Astrocyte (in vitro differentiated cells and primary cell): ENCODE measurements at places on chromosomes 13 and 19.
A peak's percentile ranks its signal among the peaks of the same experiment; 100 is the strongest.

DNA sequence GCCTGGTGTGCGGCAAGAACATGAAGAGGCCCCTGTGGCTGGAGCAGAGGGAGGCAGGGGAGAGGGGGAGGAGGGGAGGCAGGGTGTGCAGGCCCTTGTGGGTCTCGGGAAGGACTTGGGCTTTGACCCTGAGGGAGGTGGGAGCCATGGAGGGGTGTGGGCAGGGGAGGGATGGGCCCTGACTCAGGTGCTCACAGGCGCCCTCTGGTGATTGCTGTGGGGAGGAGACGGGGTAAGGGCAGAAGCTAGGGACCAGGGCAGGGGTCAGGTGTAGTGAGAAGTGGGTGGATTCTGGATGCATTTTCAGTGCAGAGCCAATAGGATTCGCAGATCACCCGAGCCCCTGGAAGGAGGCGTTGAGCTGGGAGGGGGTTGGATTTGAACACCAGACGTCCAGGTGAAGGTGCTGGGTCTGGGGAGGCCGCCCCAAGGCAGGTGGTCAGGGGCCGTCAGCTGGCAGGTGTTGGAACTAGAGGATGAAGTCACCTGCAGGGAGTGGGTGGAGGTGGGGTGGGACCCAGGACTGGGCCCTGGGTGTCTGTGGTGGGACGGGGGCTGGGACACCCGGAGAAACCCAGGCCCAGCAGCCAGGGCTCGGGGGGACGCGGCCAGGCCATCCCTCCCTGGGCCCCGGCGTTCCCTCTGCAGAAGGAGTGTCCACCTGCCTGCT is 185.4 kb downstream of the KDM4B start:
- no peak overlapping the region for H3K27ac ChIP-seq
- no peaks in the 10 kb centered on the region for H3K36me3 ChIP-seq
- no peak overlapping the region for H3K4me3 ChIP-seq
- H3K27me3 ChIP-seq = no peaks in the 10 kb centered on the region

GRCh38 chr19:45070861-45071544 is 5.3 kb downstream of the ZNF296 start:
- H3K36me3 ChIP-seq = peaks cover 10% of the 10 kb centered on the region
- H3K4me3 ChIP-seq = no peak overlapping the region
- H3K27ac ChIP-seq = no peak overlapping the region
- H3K4me1 ChIP-seq = peaks cover 3% of the 10 kb centered on the region
- no peak for DNase-seq

DNA sequence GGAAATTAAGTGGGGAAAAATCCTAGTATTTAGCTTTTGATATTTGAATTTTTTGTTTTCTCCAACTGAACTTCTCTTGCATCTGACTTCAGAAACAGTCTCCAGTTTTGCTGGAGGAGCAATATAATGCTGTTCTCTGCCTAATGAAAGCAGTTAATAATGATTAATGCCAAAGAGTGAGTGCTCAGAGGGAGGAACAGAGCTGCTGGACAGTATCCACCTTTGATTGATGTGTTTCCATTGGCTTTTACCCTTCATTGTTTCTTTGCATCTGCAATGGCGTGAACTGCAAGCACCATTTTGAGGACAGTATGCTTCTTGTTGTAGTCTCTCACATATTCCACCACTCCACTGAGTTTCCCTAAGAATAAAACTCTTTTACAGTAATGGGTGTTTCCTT is 193.4 kb downstream of the ITGBL1 start:
- H3K36me3 ChIP-seq = no peaks in the 10 kb centered on the region
- no peak for DNase-seq
- no peaks in the 10 kb centered on the region for H3K27me3 ChIP-seq
- no peaks in the 10 kb centered on the region for H3K4me1 ChIP-seq
- no peak overlapping the region for H3K4me3 ChIP-seq
- no peak overlapping the region for H3K27ac ChIP-seq

GRCh38 chr13:45596800-45597475 is 18.6 kb downstream of the ERICH6B start:
- H3K36me3 ChIP-seq = no peaks in the 10 kb centered on the region
- H3K4me1 ChIP-seq = no peaks in the 10 kb centered on the region
- H3K27ac ChIP-seq = no peak overlapping the region
- H3K4me3 ChIP-seq = no peak overlapping the region
- DNase-seq = no peak
- peaks cover 10% of the 10 kb centered on the region for H3K27me3 ChIP-seq

DNA sequence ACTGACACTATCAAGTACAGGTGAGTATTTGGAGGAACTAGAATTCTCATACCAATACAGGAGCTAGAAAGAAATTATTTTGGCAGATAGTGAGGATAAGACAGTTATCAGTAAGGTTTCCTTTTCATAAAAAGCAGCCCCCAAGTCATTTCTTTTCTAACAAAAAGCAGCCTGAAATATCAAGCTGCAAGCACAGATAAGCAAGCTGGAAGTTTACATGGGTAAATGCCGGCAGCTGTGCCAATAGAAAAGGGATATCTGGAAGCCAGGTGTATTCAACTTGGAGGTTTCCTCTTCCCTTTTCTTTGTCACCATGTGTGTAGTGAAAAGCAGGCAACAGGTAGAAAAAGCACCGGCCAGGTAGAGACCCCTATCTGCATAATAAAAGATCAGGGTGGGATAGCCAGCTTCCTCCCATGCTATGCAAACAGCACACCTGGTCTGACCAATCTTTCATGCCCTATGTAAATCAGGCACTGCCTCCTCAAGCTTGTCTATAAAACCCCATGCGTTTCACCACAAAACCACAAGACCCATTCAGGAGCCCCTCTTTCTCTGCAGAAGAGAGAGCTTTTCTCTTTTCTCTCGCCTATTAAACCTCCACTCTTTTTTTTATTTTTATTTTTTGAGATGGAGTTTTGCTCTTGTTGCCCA is 22.9 kb downstream of the CYP4F2 start:
- no peaks in the 10 kb centered on the region for H3K27me3 ChIP-seq
- H3K36me3 ChIP-seq = no peaks in the 10 kb centered on the region
- H3K4me1 ChIP-seq = no peaks in the 10 kb centered on the region
- H3K27ac ChIP-seq = no peak overlapping the region
- H3K4me3 ChIP-seq = no peak overlapping the region
- no peak for DNase-seq

DNA sequence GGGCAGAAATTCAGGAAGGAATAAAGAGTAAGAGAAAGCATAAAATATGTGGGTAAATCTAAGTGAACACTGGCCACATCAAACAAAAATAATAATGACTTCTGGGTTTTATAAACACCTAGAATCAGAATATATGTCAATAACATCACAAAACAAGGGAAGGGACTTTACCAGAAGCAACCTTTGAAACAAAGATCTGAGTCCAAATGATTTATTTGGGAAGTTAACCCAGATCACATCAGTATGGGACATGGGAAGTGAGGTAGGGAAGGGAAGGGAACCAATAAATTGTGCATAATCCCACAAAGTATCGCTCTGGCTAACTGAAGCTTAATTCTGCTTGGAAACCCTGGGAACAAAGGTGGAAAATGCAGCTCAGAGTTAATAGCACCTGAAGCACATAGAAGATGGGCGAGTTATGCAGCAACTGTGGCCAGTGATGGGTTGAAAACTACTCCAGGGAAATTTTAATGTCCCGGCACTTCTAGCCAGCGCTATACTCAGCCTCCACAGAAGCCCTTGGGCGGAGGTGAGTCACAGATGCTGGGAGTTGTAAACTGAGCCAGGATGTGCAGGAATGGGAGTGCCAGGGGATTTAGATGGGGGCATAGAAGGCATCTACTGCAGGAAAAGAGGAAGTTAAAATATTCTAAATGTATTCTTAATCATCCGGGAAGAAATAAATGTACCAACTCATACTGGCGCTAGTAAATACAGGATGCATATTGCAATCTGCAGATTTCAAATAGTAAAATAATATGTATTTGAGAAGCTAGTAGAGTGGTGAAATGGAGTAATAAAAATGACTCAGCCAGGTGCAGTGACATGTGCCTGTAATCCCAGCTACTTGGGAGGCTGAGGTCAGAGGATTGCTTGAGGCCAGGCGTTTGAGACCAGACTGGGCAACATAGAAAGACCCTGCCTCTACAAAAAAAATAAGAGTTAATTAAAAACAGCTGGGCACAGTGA is 34.2 kb upstream of the CEBPG start:
- no peak overlapping the region for H3K4me3 ChIP-seq
- no peaks in the 10 kb centered on the region for H3K4me1 ChIP-seq
- DNase-seq = no peak
- H3K27me3 ChIP-seq = peaks cover 2% of the 10 kb centered on the region
- H3K27ac ChIP-seq = no peak overlapping the region

DNA sequence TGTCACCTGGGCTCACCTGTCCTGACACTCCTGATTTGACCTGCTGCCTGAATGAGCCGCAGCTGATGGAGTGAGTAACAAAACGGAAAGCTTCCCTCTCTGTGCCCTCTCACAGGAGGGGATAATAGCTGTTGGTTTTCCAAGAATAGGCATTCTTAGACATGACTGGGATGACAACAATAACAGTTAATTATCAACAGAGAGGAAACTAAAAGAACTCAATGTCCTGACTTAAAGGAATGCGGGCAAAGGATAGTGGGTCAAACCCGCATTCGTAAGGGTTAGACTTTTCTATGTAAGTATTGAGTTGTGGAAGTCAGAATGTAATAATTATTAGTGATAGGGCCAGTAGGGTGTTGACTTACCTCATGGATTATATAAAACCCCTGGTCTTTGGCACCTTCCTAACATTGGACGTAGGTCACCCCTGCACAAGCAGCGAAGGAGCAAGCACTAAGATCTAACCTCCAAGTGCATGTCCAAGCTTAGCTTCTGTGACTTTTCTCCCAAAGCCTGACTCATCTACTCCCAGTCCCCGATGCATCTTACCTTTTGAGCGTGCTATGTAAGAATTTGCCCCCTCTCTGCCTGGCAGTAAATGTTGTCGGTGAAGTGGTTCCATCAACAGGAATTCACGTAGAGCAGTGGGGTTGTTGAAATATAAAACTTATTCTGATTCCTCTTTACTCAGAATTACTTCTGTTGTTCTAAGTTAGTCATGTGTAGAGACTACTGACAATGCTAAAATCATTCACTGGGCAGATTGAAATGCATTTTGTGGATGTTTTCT is 442.3 kb downstream of the FGF9 start:
- H3K27ac ChIP-seq = no peak overlapping the region
- no peak for DNase-seq
- H3K27me3 ChIP-seq = no peaks in the 10 kb centered on the region
- no peaks in the 10 kb centered on the region for H3K36me3 ChIP-seq
- no peaks in the 10 kb centered on the region for H3K4me1 ChIP-seq

GRCh38 chr13:47220453-47221140 is 323.7 kb upstream of the HTR2A start:
- H3K27me3 ChIP-seq = no peaks in the 10 kb centered on the region
- peaks cover 12% of the 10 kb centered on the region for H3K4me1 ChIP-seq
- DNase-seq = peak; percentile 61

DNA sequence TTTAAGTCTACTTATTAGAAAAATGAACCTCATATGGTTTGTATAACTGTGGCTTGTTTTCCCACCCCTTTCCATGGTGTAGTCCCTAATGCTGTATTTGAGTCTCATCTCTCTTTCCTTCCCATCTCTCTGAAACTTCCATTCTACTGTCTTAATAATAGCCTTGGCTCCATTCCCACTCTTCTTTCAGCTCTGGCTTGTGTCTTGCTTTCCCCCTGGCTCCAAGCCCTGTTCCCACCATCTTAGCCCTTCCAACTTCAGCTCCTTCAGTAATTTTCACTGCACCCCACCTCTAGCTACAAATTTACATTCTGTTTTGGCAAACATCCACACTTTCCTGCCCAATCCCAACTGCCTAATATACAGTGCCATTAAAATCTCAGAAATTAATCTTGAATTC is 137.5 kb downstream of the SLITRK6 start:
- no peak overlapping the region for H3K27ac ChIP-seq
- no peaks in the 10 kb centered on the region for H3K36me3 ChIP-seq
- H3K4me1 ChIP-seq = no peaks in the 10 kb centered on the region

GRCh38 chr13:112759053-112759452 is 69.2 kb downstream of the ATP11A start:
- no peak for DNase-seq
- H3K27ac ChIP-seq = no peak overlapping the region
- H3K36me3 ChIP-seq = no peaks in the 10 kb centered on the region
- H3K27me3 ChIP-seq = no peaks in the 10 kb centered on the region

GRCh38 chr13:98912846-98913245 is 65.0 kb downstream of the DOCK9 start:
- no peak overlapping the region for H3K27ac ChIP-seq
- DNase-seq = no peak
- no peak overlapping the region for H3K4me3 ChIP-seq
- H3K36me3 ChIP-seq = no peaks in the 10 kb centered on the region
- no peaks in the 10 kb centered on the region for H3K27me3 ChIP-seq

GRCh38 chr13:112347986-112348385 is 28.2 kb upstream of the SPACA7 start:
- H3K4me1 ChIP-seq = no peaks in the 10 kb centered on the region
- no peak overlapping the region for H3K4me3 ChIP-seq

GRCh38 chr19:15293781-15294491 is 38.4 kb downstream of the BRD4 start:
- H3K36me3 ChIP-seq = no peaks in the 10 kb centered on the region
- H3K4me3 ChIP-seq = no peak overlapping the region
- no peaks in the 10 kb centered on the region for H3K27me3 ChIP-seq
- H3K4me1 ChIP-seq = peaks cover 45% of the 10 kb centered on the region

DNA sequence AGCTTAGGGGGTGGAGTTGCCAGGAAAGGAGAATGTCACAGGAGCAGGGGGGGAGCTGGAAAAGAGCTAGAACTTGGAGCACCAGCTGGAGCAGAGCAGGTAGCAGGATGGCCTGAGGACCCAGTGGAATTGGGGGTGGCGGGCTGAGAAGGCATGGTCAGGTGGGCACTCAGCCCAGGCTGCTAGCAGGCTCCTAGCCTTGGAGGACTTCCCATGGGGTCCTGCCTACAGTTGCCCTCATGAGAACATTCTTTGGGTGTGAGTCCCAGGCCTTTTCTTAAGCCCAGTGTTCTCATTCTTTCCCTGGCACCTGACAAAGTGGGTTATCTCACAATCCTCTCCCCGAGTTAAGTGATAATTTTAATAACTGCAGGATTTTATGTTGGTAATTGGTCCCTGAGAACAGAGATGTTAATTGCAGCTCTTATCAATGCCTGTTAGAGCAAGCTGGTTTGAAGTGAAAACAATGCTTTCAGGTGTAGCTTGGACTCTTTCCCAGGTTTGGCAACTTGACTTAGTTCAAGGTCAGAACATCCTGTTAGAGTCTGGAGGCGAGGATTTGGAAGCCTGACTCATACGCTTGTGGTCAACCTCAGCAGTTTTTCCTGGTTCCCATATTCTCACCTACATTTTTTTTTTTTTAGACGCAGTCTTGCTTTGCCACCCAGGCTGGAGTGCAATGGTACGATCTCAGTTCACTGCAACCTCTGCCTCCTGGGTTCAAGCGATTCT is 18.1 kb upstream of the OLFM4 start:
- H3K4me1 ChIP-seq = no peaks in the 10 kb centered on the region
- no peak overlapping the region for H3K27ac ChIP-seq
- H3K27me3 ChIP-seq = no peaks in the 10 kb centered on the region
- H3K36me3 ChIP-seq = no peaks in the 10 kb centered on the region
